Endothelial cell (in vitro differentiated cells): ENCODE measurements at places on chromosomes 16 and 17. TPM values are rescaled to one million over a fixed set of nuclear protein-coding genes. Genes with fewer than 3 reads are reported as not detected.

Gene KRT27
- not detected for total RNA-seq

Gene MYH8
- total RNA-seq: not detected

Gene OR1A1
- total RNA-seq: not detected

Gene GRIN2A
- 0.03 TPM for total RNA-seq

Gene KRTAP4-4
- not detected for total RNA-seq

Gene MMP25
- total RNA-seq: 5.4 TPM
